ENCODE measurements at places on chromosomes 4 and X.

DNA sequence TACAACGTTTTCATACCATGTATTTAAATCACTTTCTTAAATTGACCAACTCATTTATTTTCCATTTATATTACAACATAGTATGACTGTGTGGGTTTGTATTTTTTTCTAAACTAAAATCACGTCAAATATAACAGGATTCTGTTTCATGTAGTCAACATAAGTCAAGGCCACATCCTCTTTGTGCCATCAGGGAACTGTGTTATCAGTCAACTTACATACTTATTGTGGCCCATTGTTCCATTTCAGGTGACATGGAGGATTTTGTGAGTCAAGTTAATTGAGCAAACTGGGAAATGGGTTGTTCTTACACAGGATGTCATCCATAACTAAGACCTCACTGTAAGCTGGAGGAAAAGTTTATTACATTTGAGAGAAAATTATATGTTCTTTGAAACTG lies 35.9 kb downstream of the STK26 start:
- no peak for DNase-seq

DNA sequence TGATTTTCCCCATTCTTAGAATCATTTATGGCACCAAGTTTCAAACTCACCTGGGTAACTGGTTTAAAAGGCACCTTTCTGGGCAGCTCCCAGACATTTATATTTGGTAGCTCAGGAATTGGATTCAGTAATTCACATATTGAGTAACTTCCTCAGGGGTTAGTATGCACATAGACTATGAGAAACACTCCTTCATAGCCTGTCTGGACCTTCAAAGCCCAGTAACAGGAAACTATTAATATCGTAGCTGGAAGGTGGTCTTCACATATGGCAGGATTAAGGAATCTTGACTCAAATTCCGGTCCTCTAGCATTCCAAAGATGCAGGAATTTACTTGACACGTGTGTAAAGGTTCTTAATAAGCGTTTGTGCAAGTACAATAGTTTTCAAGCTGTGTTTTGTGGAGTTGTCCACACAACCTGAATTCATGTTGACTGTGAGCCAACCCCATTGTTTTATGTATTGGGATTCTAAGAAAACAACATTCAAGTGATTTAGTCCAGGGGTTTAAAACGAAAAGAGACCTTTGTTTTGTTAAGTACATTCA lies 78.4 kb downstream of the PLS3 start:
- no peak for DNase-seq

DNA sequence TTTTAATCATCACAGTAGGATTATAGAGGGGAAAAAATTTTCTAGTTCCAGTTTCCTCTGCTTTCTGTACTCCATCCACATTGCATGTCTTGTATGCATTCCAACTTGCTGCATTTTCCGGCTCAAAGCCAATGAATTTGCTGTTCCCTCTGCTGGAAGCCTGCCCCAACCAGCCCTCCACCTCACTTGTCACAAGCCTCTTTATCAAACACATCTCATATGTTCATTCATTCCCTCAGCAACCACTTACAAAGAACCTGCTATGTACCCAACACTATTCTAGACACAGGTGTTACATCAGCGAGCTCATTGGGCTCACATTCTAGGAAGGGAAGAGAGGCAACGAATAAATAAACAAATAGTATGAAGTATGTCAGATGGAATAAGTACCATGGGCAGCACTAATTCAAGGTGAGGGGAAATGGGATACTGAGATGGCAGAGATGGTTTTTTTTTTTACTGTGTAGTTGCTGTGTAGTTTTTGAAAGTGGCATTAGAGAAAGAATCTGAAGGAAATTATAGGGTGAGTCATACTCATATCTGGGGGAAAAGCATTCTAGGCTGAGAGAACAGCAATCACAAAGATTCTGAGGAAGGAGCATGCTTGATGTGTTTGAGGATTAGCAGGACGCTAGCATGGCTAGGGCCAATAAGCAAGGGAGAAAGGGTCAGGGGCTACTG lies 332.5 kb downstream of the PDGFC start:
- no peak for DNase-seq

GRCh38 chrX:37590047-37590446 lies 18.6 kb downstream of the LANCL3 start:
- DNase-seq = no peak

- DNase-seq = no peak
These were observed 332.7 kb downstream of the UNC5C start for GRCh38 chr4:95215991-95216605.

DNA sequence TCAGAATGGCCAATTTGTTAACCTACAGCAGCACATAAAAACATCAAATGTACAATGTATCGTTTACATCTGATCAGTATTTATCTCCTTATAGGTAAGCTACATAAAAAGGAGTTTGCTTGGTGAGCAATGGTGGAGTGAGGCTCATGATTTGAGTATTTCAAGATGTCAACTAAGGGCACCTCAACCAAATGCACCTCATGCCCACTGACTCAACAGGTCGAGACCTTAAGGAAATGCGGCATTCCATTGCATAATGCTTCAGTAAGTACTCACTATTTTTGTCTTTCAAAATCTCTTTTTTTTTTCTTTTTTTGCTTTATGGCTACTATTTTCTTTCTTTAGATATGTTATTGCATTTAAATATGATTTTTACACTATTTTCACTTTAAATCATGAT lies 181.0 kb upstream of the TLL1 start:
- DNase-seq = no peak

DNA sequence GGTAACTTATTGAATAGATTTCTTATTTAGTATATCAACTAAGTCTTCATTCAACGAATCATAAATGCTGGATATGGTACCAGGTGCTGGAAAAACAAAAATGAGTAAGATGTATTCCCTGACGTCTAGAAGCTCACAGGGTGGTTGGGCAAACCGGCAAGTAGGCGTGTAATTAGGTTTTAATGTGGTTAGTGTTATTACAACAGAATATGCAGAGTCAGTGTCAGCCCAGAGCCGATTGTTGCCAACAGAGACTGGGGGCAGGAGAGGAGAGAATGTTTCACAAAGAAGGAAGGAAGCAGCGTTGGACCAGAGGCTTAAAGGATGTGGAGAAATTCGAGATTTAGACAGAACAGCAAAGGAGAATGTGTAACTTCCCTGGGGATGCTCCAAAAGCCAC lies 111.7 kb downstream of the TENM3 start:
- DNase-seq = no peak

DNA sequence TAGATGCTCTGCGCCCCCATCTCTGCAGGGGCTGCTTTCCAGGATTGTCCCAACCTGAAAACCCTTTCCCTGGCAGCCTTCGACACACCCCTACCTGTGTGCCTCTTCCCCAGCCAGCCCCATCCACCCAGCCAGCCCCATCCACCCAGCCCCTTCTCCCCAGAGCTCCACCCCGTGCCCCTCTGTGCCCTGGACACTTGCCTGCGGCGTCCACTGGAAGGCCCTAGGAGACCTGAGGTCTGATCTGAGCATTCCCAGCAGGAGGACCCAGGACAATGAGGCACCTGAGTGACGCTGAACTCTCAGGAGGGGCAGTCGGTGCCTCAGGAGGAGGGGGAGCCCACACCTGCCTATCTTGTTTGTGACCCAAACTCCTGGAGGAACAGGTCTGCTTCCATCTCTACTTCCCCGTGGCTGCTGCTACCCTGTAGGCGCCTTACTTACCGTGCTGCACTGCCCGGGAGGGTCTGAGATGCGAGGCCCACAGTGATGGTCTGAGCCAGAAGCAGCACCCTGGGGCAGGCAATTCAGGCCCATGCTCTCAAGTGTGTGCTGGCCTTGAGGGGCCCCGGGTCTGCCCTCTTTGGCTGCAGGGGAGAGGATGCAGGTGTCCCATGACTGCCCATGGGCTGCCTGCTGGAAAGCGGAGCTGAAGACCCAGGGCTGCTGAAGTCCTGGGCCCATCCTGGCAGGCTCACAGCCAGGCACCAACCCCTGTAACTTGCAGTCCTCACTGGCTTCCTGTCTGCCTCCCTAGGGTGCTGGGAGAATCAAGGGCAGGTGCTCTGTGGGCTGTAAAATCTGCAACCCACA lies 4.9 kb downstream of the LRPAP1 start:
- no peak for DNase-seq

DNA sequence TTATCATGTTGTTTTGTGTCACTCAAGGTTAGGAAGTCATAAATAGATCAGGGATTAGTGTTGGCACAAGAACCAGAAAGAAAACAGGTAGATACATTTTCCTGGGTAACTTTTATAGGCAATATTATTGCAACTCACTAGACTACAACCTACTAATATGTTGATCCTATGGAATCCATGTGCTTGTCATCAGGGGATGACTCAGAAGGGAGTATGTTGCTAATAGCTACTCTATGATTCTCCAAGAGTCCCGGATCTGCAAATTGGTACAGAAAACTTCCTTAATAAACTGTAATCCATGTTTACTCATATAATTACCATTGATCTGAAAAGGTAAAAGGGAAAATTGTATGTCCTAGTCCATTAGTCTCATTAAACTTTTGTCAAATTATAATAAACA lies 11.7 kb upstream of the GNRHR start:
- DNase-seq = no peak

- no peak for DNase-seq
These were observed 95.7 kb downstream of the ANK2 start for GRCh38 chr4:113145147-113145518.

- peak; percentile 82 for DNase-seq
These were observed 28.6 kb downstream of the HADH start for GRCh38 chr4:108018040-108018883.

DNA sequence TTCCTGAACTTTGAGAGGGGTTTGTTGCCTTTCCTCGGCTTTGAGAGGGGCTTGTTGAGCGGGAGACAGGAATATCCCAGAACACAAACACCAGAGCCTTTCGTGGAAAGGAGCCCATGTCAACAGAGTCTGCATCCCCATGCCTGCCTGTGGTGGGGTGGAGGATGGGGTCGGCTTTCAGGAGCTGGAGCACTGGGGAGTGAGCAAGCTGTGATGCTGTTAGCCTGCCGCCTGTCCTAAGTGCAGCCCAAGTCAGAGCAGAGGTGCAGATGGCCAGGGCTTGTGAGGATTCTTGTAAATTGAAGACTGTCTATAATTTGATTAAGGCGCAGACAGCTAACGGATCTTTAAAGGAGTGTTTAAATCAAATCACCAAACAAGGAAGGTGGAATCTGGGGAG lies 103.3 kb upstream of the ANK2 start:
- no peak for DNase-seq

- DNase-seq = no peak
These were observed 26.8 kb downstream of the CRMP1 start for GRCh38 chr4:5865896-5866599.

GRCh38 chr4:161208564-161208963 lies 955.2 kb downstream of the FSTL5 start:
- no peak for DNase-seq

GRCh38 chr4:99437723-99438404 lies 2.7 kb upstream of the ADH7 start:
- no peak for DNase-seq

DNA sequence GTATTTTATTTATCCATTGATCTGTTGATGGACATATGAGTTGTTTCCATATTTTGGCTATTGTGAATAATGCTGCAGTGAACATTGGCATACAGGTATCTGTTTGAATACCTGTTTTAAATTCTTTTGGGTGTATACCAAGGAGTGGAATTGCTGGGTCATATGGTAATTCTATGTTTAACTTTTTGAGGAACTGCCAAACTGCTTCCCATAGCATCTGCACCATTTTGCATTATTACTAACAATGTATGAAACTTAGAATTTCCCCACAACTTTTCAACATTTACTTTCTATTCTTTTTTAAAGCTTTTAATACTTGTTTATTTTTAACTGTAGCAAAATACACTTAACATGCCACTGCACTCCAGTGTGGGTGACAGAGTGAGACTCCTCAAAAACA lies 57.0 kb upstream of the MSN start:
- no peak for DNase-seq

DNA sequence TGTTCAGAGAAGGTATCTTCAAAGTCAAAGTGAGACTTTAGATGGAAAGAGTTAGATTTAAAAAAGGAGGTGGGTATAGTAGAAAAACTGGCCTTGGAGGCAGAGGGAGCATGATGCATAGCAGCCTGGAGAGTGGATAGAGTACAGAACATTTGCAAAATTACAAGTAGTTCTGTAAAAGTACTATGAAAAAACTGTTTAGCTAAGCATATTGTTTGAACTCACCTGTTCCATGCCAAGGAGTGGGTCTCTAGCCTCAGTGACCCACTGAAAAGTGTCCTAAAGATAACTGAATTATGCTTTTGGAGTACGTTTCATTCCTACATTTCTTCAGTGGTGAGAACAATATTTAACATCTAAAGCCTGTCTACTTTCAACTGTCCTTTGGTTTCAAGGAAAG lies 218.9 kb downstream of the NAP1L3 start:
- DNase-seq = no peak

DNA sequence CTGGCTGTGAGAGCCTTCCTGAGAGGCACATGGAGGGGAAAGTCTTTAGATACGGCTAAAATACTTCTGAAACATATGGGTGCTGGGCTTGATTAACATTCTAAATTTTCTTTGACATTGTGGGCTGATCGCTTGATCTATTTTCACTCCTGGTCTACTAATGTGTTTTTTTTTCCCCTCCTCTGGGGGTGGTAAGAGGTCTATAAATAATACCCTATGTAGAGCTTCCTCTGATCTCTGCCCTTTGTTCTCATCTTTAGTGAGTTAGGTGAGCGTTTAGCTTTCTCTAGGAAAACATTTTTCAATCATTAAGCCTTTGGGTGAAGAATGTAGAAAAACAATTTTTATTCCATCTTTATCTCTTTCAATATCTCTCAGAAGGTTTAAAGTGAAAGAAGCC lies 9.8 kb downstream of the SLC4A4 start:
- no peak for DNase-seq

DNA sequence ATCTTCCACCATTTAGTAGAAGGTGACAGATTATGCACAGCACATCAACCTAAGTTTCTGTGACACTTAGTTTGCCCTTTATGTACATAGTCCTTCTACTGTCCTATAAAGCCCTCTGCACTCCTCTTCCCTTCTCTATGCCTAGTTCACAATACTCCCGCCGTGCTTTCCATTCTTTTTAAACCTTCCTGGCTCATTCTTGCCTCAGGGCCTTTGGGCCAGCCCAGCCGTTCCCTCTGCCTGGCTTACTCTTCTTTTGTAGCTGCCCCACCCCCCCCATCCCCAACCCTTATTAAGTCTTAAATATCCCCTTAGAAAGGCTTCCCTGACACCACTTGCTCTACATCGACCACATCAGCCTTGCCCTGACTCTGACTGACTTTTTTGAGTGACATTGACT lies 33.0 kb downstream of the SGMS2 start:
- no peak for DNase-seq

DNA sequence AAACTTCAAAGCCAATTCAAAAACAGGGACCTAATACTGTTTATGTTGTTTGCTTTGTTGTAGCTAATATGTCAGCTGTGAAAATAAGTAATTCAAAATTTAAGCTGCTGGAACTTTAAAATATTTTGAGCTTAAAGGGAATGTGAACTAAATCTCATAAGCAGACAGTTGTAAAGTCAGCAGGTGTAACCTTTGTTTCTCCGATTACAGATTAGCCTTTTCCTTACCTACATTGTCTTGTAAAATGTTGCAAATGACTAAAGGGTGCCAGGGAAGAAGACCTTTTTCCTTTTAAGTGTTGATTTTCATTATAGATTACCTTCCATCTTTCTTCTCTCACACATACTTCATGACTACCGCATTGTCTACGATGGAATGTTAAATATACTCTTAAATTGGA lies 405.1 kb downstream of the KCNIP4 start:
- DNase-seq = no peak

- peak; percentile 30 for DNase-seq
These were observed 628 bp downstream of the MXD4 start for GRCh38 chr4:2261110-2261852.
